Left ventricle myocardium superior (tissue), 1 donor: ENCODE measurements at places on chromosomes 5 and 9.

DNA sequence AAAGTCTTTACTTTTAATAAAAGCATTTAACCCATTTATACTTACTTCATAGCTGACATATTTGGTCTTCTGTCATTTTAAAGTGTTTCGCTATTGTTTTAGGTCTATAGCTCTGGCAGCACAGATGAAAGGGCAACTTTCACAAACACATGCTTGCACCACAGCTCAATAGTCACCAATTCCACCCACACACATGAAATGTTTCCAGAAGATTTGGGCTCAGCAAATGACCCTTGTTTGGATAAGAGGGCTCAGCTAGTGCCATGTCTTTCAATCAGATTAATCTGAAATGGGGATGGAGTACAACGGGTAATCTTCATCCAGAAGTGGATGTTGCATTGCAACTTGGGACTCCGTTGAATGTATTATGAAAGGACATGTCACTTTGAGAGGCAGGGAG, 176.0 kb downstream of the FGF18 start:
- no peak for DNase-seq

- peak; percentile 61 for DNase-seq
Measured at GRCh38 chr5:149464796-149465489, 85.9 kb upstream of the IL17B start.

GRCh38 chr5:22615964-22616363, 237.2 kb downstream of the CDH12 start:
- DNase-seq = no peak

DNA sequence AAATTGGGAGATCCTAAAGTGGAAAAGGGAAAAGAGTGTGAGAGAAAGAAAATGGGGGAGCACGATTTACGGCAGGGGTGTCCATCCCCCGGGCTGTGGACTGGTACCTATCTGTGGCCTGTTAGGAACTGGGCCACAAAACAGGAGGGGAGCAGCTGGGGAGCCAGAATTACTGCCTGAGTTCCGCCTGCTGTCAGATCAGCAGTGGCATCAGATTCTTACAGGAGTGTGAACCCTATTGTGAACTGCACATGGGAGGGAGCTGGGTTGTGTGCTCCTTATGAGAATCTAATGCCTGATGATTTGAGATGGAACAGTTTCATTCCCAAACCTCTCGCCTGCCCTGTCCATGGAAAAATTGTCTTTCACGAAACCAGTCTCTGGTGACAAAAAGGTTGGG, 108.3 kb upstream of the ADAMTSL1 start:
- no peak for DNase-seq

GRCh38 chr5:139641116-139642080, 6.8 kb upstream of the CXXC5 start:
- DNase-seq = no peak

DNA sequence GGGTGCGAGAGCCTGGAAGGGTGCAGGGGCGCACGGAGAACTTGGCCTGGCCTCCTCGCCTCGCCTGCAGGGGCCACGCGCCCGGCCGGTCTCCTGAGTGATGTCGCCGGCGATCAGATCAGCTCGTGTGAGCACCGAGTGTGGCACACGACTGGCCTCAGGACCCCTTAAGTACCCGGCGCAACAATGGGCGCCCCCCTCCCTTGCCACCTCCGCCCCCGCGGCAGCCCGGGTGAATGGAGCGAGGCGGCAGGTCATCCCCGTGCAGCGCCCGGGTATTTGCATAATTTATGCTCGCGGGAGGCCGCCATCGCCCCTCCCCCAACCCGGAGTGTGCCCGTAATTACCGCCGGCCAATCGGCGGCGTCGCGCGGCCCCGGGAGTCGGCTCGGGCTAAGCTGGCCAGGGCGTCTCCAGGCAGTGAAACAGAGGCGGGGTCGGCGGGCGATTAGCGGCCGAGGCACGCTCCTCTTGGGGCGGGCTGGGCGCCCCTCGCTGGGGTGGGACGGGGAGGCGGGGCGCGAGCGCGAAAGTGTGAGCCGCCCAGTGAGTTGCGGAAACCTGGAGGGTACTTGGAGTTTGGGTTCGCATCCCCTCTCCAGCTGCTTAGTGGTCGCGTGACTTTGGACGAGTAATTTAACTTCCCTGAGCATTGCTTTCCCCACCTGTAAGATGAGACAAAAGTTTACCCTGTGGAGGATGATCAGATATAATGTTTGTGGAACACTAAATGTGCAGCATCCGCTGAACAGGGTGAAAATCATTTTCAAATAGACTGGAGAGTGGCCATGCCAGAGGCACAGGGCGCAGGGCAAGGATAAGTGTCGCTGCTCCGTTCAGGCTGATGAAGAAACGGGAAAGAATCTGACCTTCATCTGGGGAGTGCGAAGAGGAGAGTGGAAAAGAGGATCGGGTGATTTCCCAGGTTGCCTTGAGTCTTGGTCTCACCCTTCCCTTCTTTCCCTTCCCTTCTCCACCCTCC, at the start of gene NEUROG1:
Gene NEUROG1, minus strand, starts transcription at position 145 of the 982 bp plus-strand sequence. CDS start 274 bp downstream, outside the sequence.
- no peak for DNase-seq

GRCh38 chr9:90948156-90948555, 146.5 kb downstream of the SYK start:
- no peak for DNase-seq

DNA sequence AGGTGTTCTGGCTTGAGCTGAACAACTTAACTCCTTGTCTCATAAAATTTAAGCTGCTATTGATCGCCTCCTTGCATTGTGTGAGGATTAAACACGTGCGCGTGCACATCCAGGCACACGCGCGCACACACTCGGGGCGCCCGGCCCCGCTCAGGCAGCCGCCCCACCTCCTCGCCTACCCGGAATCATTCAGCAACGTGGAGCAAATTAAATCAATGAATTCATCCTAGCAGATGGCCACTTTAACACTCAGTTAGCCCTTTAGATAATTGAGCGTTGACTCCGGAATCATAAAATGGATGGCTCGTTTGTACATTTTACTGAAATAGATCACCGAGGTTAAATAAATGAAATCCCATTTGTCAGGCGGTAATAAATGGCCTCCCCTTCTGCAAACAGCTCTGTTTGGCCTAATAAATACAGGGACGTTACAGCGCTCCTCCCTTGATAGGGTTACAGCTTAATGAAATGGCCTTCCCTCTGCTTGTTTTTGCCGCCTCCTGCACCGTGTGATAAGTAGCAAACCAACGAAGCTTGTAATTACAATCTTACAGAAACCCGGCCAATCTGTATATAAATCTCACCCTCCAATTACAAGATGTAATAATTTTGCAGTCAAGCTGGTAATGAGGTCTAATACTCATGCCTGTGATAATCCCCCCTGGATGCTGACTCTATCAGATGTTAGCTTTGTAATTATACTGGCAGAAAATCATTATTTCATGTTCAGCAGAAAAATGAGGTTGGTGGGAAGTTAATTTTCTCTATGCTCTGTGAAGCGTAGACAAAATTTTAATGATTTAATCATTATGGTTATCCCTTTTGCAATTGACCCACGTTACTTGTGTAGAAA, 229.7 kb upstream of the IRX4 start:
- no peak for DNase-seq

GRCh38 chr9:27506981-27507380, 17.1 kb upstream of the IFNK start:
- no peak for DNase-seq

DNA sequence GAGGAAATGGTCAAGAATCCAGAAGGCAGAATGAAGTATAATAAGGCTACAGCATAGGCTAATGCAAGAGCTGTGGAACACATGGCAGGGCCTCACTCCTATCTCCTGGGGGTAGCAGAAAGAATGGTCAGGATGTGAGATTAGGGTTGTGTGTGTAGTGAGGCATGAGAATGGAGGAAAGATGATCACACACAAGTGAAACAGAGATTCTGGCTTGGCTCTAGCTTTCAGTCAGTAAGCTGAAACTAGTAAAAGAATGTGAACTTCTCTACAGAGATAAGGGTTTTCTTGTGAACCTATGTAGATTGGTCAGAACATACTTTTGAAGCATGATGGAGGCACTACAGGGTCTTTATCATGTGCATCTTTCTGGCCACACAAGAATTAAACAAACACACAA, 298.8 kb downstream of the ASTN2 start:
- no peak for DNase-seq

DNA sequence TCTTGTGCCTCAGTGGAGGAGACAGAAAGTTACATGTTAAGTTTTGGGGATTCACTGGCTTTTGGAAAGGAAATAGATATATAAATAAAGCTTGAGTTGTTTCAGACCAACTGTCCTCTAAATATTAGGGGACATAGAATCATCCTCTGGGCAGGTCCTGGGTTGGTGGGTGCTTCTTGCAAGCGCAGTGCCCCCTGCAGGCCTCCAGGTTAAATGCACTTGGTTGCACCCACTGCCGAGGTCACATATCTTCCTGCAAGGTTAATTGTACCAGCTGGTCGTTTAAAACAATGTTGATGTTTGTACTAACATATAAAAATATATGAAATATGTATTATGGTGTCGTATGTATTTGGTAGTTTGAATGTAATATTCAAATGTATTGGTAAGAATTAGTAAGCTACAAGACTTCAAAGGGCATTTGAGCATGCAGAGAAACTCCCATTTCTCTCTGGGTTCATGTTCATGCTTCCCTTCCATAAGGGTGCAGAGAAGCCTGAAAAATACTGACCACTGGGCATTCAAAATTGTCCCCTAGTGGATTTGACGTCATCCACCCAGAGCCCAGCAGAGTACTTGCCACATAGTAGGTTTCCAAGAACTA, 87.0 kb downstream of the ZNF618 start:
- no peak for DNase-seq

- DNase-seq = no peak
Measured at GRCh38 chr5:165031371-165031770, 1526.0 kb downstream of the MAT2B start.

DNA sequence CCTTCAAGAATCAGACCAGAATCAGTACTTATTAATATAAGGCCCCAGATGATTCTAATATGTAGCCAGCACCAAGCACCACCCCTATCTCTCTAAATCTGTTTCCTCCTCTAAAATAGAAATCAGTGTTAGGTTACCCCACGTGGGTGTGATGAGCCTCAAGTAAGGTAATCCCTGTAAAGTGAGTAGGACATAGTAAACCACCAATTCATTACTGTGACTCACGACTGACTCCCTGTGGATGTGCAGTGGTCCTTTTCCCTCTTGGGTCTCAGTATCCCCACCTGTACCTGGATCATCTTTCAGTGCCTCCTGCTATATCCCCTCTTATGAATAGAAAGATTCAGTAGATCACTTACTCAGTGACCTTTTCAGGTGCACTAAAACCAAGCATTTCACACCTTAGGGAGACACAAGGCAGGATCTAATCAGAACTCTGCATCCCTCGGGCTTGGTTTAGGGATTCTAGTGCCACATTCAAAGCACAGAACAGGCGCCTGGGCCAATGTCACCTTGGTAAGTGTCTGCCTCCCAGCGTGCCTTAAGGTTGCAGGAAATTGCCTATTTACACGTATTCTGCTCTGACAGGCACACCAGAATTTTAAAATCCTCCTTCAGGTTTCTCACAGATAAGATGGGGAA, 12.2 kb upstream of the ALDH1B1 start:
- DNase-seq = no peak

DNA sequence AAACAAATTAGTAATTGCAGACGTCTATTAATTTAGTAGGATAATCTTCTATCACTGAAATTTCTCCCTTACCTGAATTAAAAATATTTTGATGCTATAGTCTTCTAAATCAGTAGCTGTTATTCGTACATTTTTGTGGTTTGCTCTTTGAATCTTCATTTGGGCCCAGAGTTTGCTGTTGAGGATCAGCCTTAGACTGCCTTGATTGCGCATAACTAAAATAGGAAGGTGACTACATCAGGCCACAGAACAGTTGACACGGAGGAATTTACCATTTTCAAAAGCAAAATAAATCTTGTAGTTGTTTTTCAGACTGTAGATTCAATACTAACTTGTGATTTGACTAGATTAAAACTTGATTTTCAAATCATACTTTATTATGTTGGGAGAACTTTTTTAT, 11.8 kb upstream of the NADK2 start:
- no peak for DNase-seq

GRCh38 chr9:106772523-106773290, 90.3 kb upstream of the ZNF462 start:
- DNase-seq = no peak

DNA sequence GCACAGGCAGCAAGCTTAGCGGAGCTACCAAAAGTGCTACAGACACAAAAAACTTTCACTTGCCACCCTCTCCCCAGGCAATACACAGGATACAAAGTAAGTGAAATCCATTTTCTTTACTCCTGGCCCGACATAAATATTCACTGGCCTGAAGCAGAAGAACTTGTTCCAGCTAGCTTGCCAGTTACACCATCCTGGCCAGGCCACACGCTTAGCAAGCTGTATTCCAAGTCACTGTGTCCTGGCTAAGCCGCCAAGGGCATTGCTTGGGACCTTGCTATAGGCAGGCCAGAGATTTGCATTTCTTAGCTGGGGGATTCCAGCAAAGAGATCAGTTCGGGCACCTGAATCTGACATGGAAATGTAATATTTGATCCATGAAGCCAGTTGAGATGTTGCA, 71.0 kb upstream of the SLC1A3 start:
- DNase-seq = peak; percentile 72

DNA sequence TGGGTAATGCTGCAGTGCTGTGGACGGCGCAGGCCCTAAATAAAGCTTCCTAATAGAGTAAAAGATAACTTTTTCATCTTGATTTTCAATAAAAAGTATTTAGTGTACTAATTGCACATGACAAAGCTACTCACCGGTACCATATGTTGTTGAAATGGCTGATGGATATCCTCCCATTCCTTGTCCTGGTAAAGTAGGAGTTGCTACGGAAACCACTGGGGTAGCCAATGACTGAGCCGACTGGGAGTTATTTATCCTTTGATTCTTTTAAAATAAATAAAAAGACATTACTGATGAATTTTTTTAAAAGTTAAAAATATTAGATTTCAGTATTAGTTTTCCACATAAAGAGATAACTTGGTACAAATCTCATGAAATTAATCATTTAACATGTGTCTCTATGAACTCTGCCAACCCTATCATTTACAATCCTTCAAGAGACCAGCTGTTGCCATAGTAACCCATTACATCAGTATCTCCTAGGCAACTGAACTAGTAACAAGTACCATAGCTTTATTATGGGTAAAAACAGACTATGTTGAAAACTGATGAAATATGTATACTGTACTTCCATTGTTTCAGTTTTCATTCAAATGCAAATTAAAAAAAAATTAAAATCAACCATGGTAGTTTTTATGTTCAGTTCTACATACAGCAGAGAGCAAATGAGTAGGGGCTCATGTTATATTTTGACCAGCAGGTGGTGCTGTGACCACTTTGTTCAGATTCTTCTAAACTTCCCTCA, 153.7 kb downstream of the MEF2C start:
- DNase-seq = no peak

GRCh38 chr9:14314424-14314928, 535 bp upstream of the NFIB start:
- DNase-seq = peak; percentile 73

GRCh38 chr9:125146247-125146646, 2.9 kb upstream of the SCAI start:
- no peak for DNase-seq

GRCh38 chr5:122690266-122690665, 84.6 kb upstream of the SNX2 start:
- no peak for DNase-seq

DNA sequence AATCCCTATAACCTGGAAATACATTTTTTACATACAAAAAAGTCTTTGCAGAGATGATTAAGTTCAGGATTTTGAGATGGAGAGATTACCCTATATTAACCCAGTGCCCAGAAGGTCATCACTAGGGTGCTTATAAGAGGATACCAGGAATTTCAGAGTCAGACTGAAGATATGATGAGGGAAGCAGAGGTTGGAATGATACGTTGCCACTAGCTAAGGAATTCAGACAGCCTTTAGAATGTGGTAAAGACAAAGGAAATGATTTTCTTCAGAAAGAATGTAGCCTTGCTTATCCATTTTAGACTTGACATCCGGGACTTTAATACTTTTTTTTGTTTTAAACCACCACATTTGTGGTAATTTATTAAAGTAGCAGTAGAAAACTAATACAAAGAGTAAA, 2176.8 kb upstream of the C9orf72 start:
- no peak for DNase-seq
